ENCODE measurements at places on chromosomes 13 and 19.
A peak's percentile ranks its signal among the peaks of the same experiment; 100 is the strongest.

- H3K4me1 ChIP-seq, result peaks cover 36% of the 10 kb centered on the region
- H3K27me3 ChIP-seq, result no peaks in the 10 kb centered on the region
- H3K27ac ChIP-seq, result no peak overlapping the region
- H3K4me3 ChIP-seq, result no peak overlapping the region
These were observed 1730.1 kb upstream of the PRR20A start for GRCh38 chr13:55410398-55411330.

DNA sequence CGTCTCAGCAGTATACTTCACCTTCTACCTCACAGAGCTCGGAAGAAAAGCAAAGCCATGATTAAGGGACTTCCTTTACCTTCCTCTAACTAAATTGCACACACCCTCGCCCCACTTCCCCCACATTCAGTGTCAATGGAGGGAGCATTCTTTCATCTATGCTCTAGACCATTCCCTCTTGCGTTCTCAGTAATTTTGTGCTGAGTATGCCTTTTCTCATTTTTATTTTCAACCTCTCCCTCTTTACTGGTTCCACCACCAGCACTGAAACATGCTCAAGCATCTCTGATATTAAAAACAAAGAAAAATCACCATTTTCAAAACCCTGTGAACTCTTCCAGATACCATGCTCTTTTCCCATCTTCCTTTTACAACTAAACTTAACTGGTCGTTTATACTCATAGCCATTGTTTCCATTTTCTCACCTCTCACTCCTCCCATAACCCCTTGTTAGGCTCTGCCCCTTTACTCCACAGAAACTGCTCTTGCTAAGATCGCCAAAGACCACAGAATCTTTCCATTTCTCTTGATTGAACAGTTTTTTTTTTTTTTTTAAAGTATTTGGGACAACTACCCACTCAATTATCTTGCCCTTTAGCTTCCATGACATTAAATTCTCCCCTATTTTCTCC lies 32.4 kb downstream of the SERPINE3 start:
- H3K27me3 ChIP-seq, result no peaks in the 10 kb centered on the region
- no peaks in the 10 kb centered on the region for H3K4me1 ChIP-seq
- no peak overlapping the region for H3K27ac ChIP-seq
- peaks cover 33% of the 10 kb centered on the region for H3K36me3 ChIP-seq
- DNase-seq, result no peak

- H3K27ac ChIP-seq, result no peak overlapping the region
- no peak for DNase-seq
- peaks cover 3% of the 10 kb centered on the region for H3K36me3 ChIP-seq
- H3K4me1 ChIP-seq, result peaks cover 35% of the 10 kb centered on the region
- no peak overlapping the region for H3K4me3 ChIP-seq
These were observed 73.7 kb upstream of the SLC15A1 start for GRCh38 chr13:98826146-98826545.

GRCh38 chr19:12425236-12425887 lies 15.5 kb downstream of the ZNF443 start:
- H3K27me3 ChIP-seq, result no peaks in the 10 kb centered on the region
- no peak overlapping the region for H3K27ac ChIP-seq
- no peak for DNase-seq
- no peak overlapping the region for H3K4me3 ChIP-seq
- H3K36me3 ChIP-seq, result peaks cover 62% of the 10 kb centered on the region

- H3K27me3 ChIP-seq, result no peaks in the 10 kb centered on the region
- no peak for DNase-seq
- H3K27ac ChIP-seq, result no peak overlapping the region
- H3K4me1 ChIP-seq, result peaks cover 3% of the 10 kb centered on the region
- peaks cover 8% of the 10 kb centered on the region for H3K36me3 ChIP-seq
These were observed 18.3 kb upstream of the CCNP start for GRCh38 chr19:40244579-40245317.

DNA sequence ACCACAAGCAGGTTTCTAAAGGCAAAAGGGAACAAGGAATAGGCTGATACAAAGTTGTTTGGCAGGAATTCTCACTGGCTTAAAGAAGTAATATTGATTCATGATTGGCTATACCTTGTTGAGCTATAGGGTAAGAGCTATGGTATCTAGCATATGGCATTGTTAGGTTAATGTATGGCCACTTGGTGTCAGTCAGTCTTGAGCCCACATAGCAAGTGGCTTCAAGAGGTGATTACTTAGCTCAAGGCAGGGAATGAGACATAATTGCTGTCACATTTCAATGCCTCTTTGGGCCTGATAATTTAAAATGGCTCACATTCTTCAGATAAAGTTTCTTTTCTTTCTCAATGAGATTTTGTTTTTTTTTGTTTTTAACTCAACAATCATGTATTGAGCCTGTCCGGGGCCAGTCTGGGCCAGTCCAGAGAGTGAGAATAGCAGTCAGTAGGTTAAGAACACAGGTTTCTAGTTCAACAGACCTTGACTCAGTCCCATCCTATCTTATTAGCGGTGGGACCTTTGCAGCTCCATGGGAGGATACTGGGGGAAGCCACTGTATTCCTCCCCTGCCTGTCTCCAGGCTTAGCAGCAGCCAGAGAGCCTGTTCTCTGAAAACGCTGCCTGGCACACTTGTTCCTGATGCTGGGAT lies 45.8 kb upstream of the RCBTB2 start:
- peaks cover 5% of the 10 kb centered on the region for H3K4me1 ChIP-seq
- no peaks in the 10 kb centered on the region for H3K36me3 ChIP-seq
- H3K27ac ChIP-seq, result no peak overlapping the region
- no peak for DNase-seq

- H3K27me3 ChIP-seq, result no peaks in the 10 kb centered on the region
- peaks cover 4% of the 10 kb centered on the region for H3K4me1 ChIP-seq
- H3K36me3 ChIP-seq, result no peaks in the 10 kb centered on the region
- H3K4me3 ChIP-seq, result no peak overlapping the region
- no peak overlapping the region for H3K27ac ChIP-seq
- DNase-seq, result no peak
These were observed 66.4 kb downstream of the ZAR1L start for GRCh38 chr13:32248801-32249200.

DNA sequence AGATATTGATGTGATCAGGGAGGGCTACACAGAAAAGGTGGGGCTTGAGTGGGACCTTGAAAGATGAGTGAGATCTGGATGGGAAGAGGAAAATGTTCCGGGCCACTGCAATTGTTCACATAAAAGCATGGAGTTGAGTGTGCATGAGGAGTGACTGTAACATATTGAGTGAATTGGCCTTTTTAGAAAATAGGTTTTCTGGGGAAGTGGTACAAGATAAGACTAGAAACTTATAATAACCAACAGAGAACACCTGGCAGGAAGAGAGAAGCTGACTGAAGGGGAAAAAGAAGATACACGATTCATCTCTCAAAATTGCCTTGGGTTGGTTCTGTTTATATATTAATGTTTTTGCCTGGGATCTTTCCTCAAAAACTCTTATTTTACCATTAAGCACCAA lies 32.2 kb downstream of the SLC10A2 start:
- no peak for DNase-seq
- no peak overlapping the region for H3K4me3 ChIP-seq
- H3K4me1 ChIP-seq, result peaks cover 6% of the 10 kb centered on the region
- no peaks in the 10 kb centered on the region for H3K27me3 ChIP-seq

DNA sequence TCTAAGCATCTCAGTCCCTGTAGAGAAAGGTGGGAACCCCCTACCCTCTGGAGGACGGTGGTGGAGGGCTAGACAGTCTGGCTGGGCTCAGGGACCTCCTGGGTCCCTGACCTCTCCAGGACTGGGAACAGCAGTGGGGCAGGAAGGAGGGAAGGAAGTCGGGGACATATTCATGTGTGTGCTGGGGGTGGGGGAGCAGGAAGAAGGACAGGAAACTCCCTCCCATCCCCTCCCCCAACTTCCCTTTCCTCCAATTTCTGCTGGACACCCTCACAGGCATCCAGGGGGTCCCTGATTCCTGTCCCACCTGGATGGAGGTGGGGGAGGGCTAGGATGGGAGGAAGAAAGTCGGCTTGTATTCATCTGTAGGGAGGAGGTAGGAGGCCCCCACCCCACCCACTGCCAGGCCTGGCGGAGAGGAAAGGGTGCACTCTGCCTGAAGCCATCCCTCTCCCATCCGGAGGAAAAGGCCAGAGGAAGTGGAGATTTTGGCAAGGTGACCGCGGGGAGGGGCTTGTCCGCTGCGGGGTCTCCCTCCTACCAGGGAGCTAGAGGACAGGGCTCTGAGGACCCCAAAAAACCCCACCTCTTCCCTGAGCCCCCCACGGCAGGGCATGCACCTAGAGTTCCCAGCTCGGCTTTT lies 2.3 kb downstream of the NOVA2 start:
- peak overlapping the region; percentile 59 for H3K4me3 ChIP-seq
- no peaks in the 10 kb centered on the region for H3K36me3 ChIP-seq
- peaks cover 80% of the 10 kb centered on the region for H3K27me3 ChIP-seq
- no peak for DNase-seq

GRCh38 chr13:111047326-111047725 lies 67.8 kb upstream of the ARHGEF7 start:
- no peak overlapping the region for H3K27ac ChIP-seq
- H3K36me3 ChIP-seq, result peaks cover 22% of the 10 kb centered on the region
- no peak for DNase-seq
- peaks cover 9% of the 10 kb centered on the region for H3K4me1 ChIP-seq

GRCh38 chr13:21297447-21297846 lies 121.0 kb downstream of the MRPL57 start:
- peak overlapping the region; percentile 93 for H3K27ac ChIP-seq
- no peaks in the 10 kb centered on the region for H3K27me3 ChIP-seq
- H3K4me3 ChIP-seq, result peak overlapping the region; percentile 92
- H3K36me3 ChIP-seq, result no peaks in the 10 kb centered on the region
- DNase-seq, result no peak
- peaks cover 26% of the 10 kb centered on the region for H3K4me1 ChIP-seq

DNA sequence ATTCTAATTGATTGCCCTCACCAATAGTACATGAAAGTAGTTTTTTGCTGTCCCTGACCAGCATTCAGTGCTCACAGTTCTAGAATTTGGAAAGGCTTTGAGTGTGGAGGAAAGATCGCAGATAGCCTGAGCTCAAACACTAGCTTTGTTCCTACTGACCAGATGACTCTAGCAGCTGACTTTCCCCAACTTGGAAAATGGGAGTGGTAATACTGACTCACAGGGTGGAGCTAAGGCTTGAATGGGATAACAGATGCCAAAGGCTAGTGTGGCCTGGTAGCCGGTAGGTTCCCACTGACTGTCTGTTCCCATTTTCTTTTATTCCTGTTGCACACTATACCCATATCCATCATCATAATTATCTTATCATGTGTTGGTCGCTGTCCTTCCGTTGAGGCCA lies 3.7 kb downstream of the ZSCAN22 start:
- H3K4me1 ChIP-seq, result peaks cover 4% of the 10 kb centered on the region
- H3K27me3 ChIP-seq, result no peaks in the 10 kb centered on the region
- H3K36me3 ChIP-seq, result peaks cover 2% of the 10 kb centered on the region
- peak overlapping the region; percentile 17 for H3K27ac ChIP-seq

GRCh38 chr19:33684538-33685232 lies 62.9 kb downstream of the CHST8 start:
- H3K4me3 ChIP-seq, result peak overlapping the region; percentile 66
- peaks cover 12% of the 10 kb centered on the region for H3K4me1 ChIP-seq
- no peaks in the 10 kb centered on the region for H3K27me3 ChIP-seq
- no peak overlapping the region for H3K27ac ChIP-seq
- no peaks in the 10 kb centered on the region for H3K36me3 ChIP-seq

- peaks cover 74% of the 10 kb centered on the region for H3K4me1 ChIP-seq
- H3K27me3 ChIP-seq, result no peaks in the 10 kb centered on the region
- no peak for DNase-seq
- peak overlapping the region; percentile 79 for H3K27ac ChIP-seq
- no peaks in the 10 kb centered on the region for H3K36me3 ChIP-seq
These were observed 15.9 kb upstream of the SLC35E1 start for GRCh38 chr19:16587833-16588823.

- H3K27me3 ChIP-seq, result peaks cover 99% of the 10 kb centered on the region
- peak; percentile 42 for DNase-seq
- peaks cover 50% of the 10 kb centered on the region for H3K4me1 ChIP-seq
- no peak overlapping the region for H3K27ac ChIP-seq
These were observed 29.3 kb downstream of the GSX1 start for GRCh38 chr13:27821566-27821965.

GRCh38 chr19:6340493-6341201 lies 7.2 kb upstream of the ACER1 start:
- no peak overlapping the region for H3K27ac ChIP-seq
- DNase-seq, result no peak
- no peaks in the 10 kb centered on the region for H3K4me1 ChIP-seq
- H3K36me3 ChIP-seq, result no peaks in the 10 kb centered on the region
- peaks cover 7% of the 10 kb centered on the region for H3K27me3 ChIP-seq

GRCh38 chr19:19160461-19161035 lies 9.5 kb downstream of the MEF2B start:
- no peak overlapping the region for H3K4me3 ChIP-seq
- peak; percentile 81 for DNase-seq
- peaks cover 36% of the 10 kb centered on the region for H3K27me3 ChIP-seq
- peaks cover 9% of the 10 kb centered on the region for H3K4me1 ChIP-seq
- no peaks in the 10 kb centered on the region for H3K36me3 ChIP-seq
- H3K27ac ChIP-seq, result no peak overlapping the region

DNA sequence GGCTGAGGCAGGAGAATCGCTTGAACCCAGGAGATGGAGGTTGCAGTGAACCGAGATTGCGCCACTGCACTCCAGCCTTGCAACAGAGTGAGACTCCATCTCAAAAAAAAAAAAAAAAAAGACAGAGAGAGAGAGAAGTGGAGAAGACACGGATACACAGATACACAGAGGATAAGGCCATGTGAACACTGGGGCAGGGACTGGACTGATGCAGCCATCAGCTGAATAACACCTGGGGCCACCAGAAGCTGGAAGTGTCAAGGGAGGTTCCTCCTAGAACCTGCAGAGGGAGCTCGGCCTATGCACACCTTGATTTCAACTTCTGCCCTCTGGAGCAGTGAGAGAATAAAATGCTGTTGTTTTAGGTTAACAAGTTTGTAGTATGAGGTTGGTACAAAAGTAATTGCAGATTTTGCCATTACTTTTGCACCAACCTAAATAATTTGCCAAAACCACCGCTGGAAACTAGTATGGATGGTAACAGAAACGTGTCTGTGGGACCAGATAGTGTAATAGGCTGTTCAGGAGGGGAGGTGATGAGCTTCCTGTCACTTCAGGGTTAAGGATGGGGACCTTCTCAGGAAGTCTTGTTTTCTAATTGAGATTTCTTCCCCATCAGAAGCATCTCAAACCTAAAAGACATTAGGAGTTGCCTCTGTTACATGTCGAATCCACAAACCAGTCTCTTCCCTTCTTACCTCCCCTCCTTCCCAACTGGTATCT lies 36.4 kb upstream of the IGSF23 start:
- H3K27ac ChIP-seq, result no peak overlapping the region
- H3K27me3 ChIP-seq, result peaks cover 3% of the 10 kb centered on the region
- H3K4me3 ChIP-seq, result no peak overlapping the region
- H3K36me3 ChIP-seq, result no peaks in the 10 kb centered on the region
- peaks cover 16% of the 10 kb centered on the region for H3K4me1 ChIP-seq

GRCh38 chr19:7340959-7341837 lies 7.5 kb upstream of the ARHGEF18 start:
- peaks cover 6% of the 10 kb centered on the region for H3K4me1 ChIP-seq
- DNase-seq, result peak; percentile 94
- no peaks in the 10 kb centered on the region for H3K36me3 ChIP-seq
